HFFc6 (cell line): ENCODE measurements at places on chromosomes 1 and 21.

GRCh38 chr1:23742670-23743286 lies 493 bp upstream of the ELOA start:
- no peak for DNase-seq

GRCh38 chr1:156319664-156320063 lies 18.4 kb downstream of the CCT3 start:
- DNase-seq = peak; percentile 36

DNA sequence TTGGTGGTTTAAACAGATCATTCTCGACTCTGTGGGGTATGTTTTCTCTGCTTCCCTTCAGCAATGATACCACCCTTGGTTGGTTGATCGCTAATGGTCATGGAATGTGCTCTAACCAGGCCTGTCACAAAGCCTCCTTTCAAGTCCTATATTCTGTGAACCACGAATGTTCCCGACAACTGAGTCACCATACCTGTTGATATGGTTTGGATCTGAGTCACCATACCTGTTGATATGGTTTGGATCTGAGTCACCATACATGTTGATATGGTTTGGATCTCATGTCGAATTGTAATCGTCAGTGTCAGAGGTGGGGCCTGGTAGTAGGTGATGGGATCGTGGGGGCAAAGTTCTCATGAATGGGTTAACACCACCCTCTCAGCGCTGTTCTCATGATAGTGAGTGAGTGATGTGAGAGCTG lies 10.2 kb upstream of the CAMK2N1 start:
- DNase-seq = peak; percentile 66

GRCh38 chr1:60833173-60833572 lies 249.2 kb upstream of the NFIA start:
- no peak for DNase-seq

DNA sequence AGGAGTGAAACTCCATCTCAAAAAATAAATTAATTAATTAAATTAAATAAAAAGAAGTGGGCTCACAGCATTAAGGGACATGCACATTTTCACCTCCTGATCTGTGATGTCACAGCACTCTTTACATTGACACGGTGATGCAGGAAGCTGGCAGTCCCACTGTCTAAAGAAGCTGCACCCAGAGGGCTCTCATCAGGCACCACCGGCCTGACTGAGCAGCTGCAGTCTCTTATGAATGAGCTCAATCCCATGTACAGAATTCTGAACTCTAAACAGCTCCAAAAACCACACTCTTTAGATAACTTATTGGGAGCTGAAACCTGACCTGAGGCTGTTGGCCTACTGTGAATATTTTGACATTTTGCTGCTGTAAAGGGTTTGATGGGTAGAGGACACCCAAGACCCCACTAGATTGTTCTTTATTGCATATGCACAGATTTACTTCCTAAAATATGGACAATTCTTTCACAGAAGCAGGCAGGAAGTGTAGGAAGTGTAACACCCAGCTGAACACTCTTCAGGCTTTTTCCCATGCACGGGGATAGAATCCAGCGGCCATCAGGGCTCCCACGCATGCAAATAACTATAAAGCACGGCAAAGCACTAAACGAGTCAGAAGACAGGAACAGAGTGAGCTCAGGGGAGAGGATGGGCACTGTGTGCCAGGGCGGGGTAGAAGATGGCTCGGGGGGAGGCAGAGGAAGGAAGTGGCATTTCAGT lies 46.2 kb downstream of the L1TD1 start:
- no peak for DNase-seq

- no peak for DNase-seq
Measured at GRCh38 chr1:187893471-187893870, 1064.7 kb downstream of the PLA2G4A start.

DNA sequence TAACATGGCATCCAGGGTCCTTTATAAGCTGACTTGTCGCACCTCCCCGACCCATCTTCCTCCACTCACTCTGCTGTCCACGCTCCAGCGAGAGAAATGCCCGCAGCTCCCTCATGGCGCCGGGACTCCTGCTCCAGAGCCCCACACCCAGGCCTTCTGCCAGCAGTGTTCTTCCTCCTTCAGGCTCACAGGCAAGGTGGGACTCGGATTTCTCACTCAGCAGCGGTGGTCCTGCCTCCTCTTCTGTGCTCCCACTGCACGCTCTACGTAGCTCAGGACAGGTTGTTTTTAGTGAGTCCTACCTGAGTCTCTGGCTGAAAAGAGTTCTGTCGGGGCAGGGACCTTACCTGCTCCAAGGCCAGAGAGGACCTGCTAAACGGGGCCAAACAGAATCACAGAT lies 11.2 kb downstream of the THEMIS2 start:
- DNase-seq = no peak

DNA sequence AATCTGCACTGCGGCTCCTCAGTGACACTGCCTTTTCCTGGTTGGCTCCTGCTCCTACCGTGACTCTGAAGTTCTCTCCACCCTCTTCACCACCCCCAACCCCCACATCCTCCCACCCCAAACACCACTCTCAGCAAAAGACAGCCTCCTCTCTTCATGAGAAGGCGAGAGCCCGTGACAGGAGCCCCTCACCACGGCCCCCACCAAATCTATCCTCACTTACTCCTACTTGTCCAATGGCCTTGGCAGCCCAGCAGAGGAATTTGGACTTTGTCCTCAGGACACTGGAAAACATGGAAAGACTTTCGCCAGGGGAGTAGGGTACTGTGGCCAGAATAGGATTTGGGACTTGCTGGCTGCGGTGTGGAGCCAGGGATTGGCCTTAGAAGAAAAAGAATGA lies 6.9 kb downstream of the TMEM125 start:
- DNase-seq = no peak

DNA sequence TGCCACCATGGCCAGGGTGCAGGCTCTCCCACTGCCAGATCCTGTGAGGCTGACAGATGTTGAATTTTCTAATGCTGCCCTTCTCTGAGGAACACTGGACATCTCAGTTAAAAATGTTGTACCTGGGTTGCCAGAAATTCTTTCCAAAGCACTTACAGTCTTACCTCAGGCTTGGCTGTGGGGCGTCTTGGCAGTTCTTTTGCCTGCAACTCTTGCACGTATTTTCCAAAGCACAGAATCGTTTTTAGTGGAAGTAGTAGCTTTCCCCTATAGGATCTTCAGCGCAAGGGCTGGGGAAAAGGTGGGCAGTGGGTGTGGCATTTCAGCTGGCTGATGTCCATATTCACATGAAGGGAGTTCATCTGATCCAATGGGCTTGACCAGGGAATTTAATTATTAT lies 53.9 kb downstream of the EDN2 start:
- no peak for DNase-seq

GRCh38 chr1:119475866-119476439 lies 31.1 kb upstream of the HSD3B1 start:
- DNase-seq = peak; percentile 15

GRCh38 chr1:22916471-22916820 lies 56.2 kb downstream of the LACTBL1 start:
- DNase-seq = no peak

GRCh38 chr21:14533499-14534428 lies 12.4 kb downstream of the SAMSN1 start:
- DNase-seq = peak; percentile 12

GRCh38 chr21:17576080-17576835 lies 36.4 kb downstream of the BTG3 start:
- DNase-seq = no peak

DNA sequence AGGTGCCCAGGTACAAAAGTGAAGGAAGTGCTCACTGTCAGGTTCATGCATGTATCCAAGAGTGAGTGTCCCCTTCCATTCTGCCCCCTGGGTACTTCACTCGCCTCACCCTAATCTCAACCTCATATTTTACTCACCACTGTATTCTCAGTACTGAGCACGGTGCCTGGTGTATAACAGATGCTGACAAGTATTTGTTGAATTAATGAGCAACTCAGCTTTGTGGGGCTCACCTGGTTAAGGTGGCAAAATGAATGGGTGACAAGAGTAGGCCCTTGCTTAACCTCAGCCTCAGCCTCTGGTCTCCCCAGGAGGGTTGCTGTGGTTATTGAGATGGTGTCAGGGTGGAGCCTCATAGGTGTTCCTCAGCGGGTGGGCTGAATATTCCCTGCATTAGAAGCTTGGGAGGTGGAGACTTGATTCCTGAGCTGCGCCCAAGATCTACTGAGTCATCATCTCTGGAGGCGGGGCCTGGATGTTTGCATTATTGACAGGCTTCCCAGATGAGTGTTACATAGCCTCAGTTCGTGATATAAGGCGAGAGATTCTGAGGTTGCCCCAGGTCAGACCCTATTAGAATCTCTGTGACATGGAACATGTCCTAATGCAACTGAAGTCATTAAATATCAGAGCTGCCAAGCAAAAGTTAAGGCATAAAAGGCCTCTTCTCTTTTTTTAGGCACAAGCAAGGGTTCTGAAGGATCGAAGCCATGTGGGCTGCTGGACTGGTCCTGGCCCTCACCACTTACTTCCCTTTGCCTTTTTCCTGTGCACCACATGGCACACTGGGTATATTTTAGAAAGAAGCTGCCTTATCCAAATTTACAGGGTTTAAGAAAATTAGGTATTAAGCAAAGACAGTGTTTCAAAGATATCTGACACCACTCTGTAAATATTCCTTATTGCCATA lies 39.2 kb downstream of the SYT6 start:
- DNase-seq = no peak

- DNase-seq = no peak
Measured at GRCh38 chr1:20654104-20654690, 7.0 kb downstream of the DDOST start.

DNA sequence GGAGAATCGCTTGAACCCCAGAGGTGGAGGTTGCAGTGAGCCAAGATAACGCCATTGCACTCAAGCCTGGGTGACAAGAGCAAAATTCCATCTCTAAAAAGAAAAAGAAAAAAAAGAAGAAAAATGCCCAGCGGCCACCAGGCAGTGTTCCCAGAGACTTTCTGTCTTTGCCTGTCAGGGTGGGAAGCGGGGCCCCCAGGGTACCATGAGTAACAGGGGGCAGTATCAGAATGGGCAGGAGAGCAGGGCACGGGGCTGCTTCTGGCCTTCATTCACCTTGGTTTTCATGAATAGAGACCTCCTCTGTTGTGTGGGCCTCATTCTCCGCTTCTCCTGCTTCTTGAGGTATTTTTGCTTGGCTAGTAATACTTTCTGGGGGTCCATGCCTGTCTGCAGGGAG lies 20.4 kb downstream of the SLC26A9 start:
- DNase-seq = no peak

- DNase-seq = no peak
Measured at GRCh38 chr1:155070158-155070621, 6.7 kb downstream of the EFNA4 start.

- no peak for DNase-seq
Measured at GRCh38 chr1:29467989-29468900, 231.9 kb downstream of the PTPRU start.
